ENCODE measurements at places on chromosomes 5 and 9. TPM values are rescaled to one million over a fixed set of nuclear protein-coding genes. Genes with fewer than 3 reads are reported as not detected.

- DNase-seq = no peak
These were observed 1.2 kb downstream of the SMC5 start for GRCh38 chr9:70260007-70260443.

DNA sequence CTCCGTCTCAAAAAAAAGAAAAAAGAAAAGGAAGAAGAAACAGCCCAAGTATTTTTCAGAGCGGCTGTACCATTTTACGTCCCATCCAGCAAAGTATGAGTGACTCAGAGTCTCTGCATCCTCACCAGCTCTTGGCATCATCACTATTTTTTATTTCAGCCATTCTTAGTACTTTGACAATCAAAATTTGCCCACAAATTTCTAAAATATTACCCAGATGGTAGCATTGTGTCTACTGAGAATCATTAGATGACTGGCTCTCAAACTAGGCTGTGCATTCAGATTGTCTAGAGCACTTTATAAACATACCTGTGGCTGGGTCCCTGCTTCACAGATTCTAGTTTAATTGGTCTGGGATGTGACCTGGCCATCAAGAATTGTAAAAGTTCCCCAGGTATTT lies 21.6 kb upstream of the MELK start:
- DNase-seq = no peak

GRCh38 chr9:132546148-132547051 lies 36.0 kb upstream of the BARHL1 start:
- peak; percentile 3 for DNase-seq

- no peak for DNase-seq
These were observed 6.9 kb downstream of the CAMK4 start for GRCh38 chr5:111231119-111231518.

SH3PXD2B gene
- 23.1 TPM for total RNA-seq

CCL27 gene
- not detected for total RNA-seq

ACOT12 gene
- total RNA-seq = not detected

Measured in LHCN-M2 (cell line).